SJCRH30 (cell line): ENCODE measurements at places on chromosomes 6 and 20. TPM values are rescaled to one million over a fixed set of nuclear protein-coding genes. Genes with fewer than 3 reads are reported as not detected.

GRCh38 chr6:139091826-139092225 is 43.1 kb upstream of the HECA start:
- no peak for DNase-seq

DNA sequence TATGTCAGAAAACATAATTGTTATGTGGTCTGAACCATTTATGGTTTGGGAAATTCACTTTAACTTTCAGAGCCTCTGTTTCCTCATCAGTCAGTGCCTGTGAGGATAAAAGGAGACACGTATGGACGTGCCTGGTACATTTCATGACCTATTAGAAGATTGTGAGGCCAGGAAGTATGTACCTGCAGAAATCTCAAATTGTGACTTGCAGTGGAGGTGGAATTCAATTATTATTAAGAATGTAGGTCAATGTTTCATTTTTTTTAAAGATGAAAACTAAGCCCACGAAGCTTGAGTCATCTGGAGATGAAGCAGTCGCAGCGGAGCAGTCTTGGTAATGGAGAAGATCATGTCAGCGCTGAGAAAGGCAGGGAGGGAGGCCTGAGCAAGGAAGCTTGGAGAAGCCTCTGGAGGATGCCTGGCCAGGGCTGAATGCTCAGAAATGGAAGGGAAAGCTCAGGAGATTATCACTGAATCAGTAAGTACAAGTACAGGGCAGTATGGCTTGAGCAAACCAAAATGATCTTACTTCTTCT is 3.9 kb upstream of the DSE start:
- no peak for DNase-seq

- DNase-seq: no peak
Measured at GRCh38 chr6:145315982-145316600, 419.2 kb downstream of the EPM2A start.

DNA sequence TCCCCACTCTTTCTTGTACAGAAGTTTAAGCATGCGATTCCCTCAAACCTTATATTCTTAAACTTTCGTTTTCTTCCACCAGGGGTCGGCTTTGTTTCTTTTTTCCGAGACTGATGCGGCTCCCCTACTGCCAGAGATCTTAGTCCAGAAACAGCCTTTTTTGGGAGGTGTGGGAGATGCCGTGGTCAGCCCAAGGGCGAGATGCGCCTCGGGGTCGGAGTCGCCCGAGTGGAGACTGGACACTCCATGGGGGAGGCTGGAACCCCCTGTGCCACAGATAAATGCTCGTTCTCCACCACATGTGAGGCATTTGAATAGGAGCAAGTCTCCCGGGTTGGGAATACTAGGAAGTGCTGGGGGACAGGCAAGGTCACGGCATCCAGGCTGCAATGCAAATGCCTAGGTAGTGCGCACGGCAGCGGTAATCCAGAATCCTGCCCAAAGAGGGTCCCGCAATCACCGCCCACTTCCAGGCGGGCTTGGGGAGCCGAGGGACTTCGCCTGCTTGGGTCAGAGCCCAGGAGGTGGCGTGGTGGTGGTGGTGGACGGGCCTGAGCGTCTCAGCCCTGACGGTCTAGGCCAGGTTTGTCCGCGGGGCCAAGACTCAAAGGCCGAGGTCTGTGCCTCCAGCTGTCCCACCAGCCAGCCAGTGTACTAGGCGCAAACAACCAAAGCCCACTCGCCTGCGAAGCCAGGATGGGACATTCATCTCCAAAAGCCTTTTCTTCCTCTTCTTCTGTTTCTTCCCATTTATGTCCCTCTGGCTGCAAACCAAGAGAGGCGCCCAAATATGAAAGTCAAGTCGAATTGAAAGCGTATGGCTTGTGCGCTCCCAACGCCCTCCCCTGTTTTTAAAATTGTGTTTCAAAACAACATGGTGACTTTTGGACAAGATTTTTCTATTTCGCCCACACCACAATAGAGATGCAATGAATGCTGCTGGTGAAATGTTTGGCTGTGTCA is 39.3 kb upstream of the OSTM1 start:
- peak; percentile 71 for DNase-seq

- DNase-seq: no peak
Measured at GRCh38 chr6:149500096-149500495, 15.3 kb upstream of the ZC3H12D start.

SLC12A5 gene
- 3.8 and 8.6 TPM in 2 replicates for total RNA-seq

MRPL14 gene
- 58.8 and 73.0 TPM in 2 replicates for total RNA-seq

GRCh38 chr6:287489-287860 is 4.8 kb upstream of the DUSP22 start:
- no peak for DNase-seq

DNA sequence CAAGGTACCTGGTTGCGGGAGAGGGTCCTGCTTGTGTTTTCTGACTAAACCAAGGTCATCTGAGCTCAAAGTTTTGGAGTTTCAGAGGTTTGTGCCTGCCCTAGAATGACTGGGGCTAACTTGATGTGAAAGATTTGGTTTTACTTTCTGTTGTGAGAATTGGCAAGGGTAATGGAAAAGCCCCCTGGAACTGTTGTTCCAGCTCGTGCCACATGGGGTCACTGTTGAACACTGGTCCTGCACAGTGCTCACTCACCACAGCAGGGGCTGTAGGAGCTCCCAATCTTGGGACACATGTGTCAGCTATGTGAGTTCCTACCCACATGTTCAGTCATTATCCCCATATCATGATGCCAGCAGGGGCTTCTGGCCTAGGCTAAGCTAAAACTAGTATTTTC is 6.5 kb downstream of the TGM6 start:
- peak; percentile 40 for DNase-seq

DNA sequence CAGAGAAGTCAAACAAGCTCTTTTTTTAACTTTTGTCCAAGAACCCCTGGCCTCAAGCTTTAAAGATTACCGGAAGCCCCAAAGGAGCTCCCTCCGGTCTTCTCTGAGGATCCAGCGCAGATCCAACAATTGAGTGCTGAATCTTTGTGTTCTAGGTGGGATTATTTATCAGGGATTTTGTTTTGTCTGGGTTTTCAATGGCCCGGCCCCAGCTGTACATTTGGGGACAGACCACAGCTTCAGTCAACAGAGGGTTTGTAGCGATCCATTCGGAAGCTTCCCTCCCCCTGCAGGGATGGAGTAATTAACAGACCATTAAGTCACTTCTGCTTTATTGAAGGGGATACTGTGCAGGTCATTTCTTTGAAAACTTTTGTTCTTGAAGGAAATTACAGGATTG is 7.8 kb downstream of the OLIG3 start:
- no peak for DNase-seq

DNA sequence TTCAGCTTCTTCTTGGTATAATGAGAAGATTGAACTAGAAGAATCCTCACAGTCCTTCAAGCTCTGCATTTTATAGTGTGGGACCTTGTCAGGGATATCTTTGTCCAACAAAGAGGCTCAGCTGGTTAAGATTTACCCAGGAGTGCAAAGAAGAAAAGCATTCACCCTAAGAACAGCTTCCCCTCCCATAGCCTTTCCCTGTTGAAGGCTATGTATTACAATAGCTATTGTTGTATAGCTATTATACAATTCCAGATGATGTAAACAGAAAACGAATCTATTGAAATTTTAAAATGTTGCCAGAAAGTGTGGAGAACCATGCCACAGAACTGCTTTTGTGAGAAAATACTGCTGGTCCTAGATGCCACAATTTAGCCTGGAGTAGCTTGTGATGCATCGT is 85.5 kb upstream of the CNKSR3 start:
- no peak for DNase-seq

DNA sequence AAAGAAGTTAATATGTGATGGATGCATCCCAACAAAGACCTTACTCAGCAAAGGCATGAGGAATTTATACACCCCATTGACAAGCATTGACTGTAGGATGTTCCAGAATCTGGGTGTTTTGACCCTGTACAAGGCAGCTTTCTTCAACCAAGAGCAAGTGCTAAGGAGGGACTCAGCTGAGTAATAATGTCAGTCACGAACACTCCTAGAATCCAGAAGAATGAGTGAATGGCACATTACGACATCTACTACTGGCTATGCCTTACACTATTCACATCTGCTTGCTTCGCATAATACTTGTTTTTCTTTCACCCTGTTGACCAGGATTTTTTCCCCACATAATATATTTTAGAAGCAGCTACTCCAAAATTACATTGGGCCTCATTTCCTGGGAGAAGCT is 42.5 kb upstream of the VGLL2 start:
- no peak for DNase-seq

DNA sequence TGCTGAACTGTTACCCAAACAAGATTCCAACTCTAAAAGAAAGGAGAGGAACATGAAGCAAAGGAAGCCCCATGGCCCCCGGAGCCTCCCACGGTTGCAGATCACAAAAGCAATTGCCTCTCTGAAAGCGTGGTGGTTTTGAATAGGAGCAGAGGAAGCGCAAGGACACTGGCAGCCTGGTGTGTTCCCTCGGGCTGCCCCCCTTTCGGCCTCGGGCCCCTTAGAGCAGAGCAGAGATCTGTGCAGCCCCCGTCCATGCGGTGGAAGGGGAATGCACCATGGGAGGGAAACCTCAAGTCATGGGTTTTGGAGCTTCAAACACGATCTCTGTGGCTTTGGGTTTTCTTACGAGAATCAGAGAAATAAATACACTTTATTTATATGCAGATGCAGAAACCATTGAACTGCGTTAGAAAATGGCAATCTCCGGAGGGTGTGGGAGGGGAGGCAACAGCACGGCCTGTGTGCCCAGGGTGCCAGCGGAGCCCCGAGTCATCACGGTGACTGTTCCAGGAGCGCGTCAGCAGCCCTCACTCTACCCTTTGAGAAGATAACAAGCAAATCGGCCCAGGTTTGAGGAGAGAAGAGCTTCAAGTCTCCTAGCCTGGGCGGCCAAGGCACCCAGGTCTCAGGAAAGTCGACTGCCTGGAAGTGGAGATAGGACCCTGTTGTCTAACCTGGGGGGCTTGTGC is 20.5 kb downstream of the FOXF2 start:
- no peak for DNase-seq

- DNase-seq: peak; percentile 15
Measured at GRCh38 chr6:137571854-137572253, 77.7 kb upstream of the OLIG3 start.

- no peak for DNase-seq
Measured at GRCh38 chr20:58852543-58853271, at the start of gene GNAS. Gene GNAS, plus strand, starts transcription at chr20:58852716.

FLOT1 gene
- 87.4 and 92.2 TPM in 2 replicates for total RNA-seq

SIGLEC1 gene
- total RNA-seq: 0.02 TPM in 1 of 2 replicates, not detected in the other

MAS1 gene
- 0.04 TPM in 1 of 2 replicates, not detected in the other for total RNA-seq

DNA sequence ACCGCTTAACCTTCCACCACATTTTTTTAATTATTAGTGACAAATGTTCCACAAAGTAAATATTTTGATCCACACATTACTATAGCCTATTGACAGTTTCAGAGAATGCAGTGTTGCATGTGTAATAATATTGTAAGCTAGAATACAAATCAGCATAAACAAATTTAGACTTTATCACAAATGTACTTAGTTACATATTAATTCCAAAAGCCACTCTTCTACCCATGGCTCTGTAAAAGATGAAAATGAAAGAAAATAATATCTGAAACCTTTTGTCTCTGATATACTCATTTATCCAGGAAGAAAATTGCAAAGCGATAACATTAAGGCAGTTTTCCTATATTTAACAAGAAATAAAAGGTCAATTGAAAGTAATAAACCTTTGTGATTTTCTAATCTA is 954.0 kb upstream of the MAN1A1 start:
- no peak for DNase-seq

PRPH2 gene
- total RNA-seq: 1.9 and 2.1 TPM in 2 replicates

FOXC1 gene
- 7.2 TPM in 2 replicates for total RNA-seq

DNA sequence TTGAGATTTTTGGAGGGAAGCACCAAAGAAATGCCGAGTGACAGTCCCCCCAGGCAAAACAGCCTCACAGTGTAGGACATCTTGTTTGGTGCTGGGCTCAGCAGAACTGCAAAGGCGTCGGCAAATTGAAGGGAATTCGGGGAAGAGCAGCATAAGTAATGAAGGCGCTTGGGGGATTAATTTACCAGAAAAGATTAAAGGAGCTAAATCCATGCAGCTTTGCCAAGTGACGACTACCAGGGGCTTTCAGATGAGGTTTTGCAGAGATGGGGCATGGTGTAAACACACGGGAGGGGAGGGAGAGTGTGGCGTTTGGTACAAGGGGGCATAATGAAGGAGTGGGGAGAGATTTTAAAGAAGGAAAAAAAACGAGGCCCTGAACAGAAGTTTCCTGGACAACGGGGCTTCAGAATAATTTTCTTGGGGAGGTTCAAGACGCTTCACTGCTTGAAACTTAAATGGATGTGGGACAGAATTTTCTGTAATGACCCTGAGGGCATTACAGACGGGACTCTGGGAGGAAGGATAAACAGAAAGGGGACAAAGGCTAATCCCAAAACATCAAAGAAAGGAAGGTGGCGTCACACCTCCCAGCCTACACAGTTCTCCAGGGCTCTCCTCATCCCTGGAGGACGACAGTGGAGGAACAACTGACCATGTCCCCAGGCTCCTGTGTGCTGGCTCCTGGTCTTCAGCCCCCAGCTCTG is 45.4 kb upstream of the CDH22 start:
- no peak for DNase-seq

CCND3 gene
- 150 and 159 TPM in 2 replicates for total RNA-seq

DNA sequence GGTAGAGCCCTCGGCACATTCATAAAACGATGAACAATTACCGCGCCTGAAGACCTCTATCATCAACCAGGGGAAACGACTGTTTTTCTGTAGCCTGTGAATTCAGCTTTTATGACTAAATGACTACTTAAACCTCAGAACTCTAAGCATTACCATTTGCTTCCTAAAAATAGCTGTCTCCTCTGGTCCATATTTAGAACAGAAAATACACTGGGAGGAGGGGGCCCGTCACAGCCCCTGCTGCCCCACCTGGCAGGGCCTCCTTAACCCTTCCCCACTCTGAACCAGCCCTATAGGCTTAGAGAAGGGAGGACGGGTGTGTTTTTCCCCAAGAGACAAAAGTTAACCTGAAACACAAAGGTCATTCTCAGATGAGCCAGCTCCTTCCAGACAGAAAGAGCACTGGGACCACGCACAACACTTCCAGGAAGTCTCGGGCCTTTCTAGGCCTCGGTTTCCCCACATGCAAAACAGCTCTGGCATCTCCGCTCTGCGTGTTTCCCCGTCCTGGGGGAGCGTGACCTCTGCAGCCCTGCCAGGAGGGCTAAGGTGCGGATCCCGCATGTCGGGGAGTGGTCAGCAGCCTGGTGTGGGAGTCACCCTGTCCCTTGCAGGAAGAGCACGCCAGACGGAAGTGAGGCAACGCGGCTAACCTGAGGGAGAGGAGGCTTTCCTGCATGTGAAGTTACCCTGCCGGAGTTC is 193.9 kb downstream of the DLL1 start:
- DNase-seq: no peak

GRCh38 chr6:118649918-118650581 is 1.3 kb downstream of the CEP85L start:
- no peak for DNase-seq

PLCG1 gene
- 163 and 196 TPM in 2 replicates for total RNA-seq

ZNF391 gene
- 0.08 and 0.18 TPM in 2 replicates for total RNA-seq

DNA sequence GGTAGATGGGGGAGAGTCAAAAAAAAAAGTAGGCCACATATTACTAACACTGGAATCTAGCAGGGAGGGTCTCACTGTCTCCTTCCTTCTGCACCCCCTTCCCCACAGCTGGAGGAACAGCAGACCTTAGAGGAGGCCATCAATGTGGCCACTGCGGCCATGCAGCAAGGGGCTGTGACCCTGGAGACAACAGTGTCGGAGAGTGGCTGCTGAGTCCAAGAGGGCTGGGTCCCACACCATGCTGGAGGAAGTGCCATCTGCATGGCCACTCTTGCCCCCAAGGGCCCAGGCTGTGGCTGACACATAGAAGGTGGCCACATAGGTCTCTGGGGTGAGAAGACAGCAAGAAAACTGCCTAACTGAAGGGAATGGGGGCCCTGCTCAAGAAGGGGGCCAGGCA is 2.6 kb upstream of the DEF6 start:
- no peak for DNase-seq
